Activated naive CD4-positive, alpha-beta T cell treated with anti-CD3 and anti-CD28 coated beads, Interleukin-2, amount 50 U/mL, for 16 hours (primary cell): ENCODE measurements at places on chromosomes 4 and X.
A peak's percentile ranks its signal among the peaks of the same experiment; 100 is the strongest.

DNA sequence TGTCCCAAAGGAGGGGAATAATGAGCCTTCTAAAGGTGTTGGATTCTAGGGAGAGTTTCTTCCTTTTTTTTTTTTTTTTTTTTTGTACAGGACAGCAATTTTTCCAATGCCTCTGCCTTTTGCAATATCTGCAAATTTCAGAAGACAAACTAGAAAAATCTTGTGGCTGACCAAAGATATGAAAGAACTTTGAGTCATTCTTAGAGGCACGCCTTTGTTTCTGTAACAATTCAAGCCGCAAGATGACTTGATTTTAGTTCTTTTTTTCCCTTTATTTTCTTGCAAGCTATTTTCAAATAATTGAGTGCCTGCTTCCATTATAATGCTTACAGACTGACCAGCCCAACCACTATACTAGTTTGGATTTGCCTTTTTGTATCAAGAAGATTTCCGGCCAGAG, 47.6 kb upstream of the UXT start:
- DNase-seq = no peak

DNA sequence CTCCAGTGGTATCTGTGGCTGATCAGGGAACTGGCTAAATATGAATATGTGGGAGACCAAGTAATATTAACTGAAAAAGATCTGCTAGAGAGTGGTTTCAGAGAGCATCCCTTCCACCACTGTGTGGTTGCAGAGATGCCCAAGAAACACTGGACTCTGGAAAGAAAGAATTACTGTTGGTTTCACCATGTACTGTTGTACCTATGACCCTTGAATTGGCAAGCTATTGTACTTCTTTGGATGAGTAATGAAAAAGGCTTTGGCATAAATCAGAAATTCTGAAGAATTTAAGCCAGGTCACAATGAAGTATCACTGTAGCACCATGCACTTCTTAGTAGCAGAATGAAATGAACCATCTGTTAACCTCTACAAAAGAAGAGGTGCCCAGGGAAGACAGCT, 134.4 kb upstream of the INTU start:
- no peak for DNase-seq

DNA sequence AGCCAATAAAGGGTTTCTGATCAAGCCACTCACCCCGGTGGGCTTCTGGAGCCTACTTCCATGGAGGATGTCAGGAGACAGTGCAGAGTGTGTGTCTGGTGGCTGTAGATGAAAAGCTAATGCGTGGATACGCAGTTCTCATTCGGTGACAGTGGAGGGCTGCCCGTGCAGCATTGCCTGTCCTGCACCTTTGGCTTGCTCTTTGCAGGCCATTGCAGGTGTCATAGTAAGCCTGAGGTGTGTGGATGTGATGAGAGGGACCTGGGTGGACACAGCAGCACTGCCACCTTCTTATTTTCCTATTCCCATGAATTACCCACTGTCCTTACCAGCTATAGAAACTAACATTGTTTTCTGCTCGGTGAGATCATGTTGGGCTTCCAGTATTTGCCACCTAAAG, 101.2 kb downstream of the STK32B start:
- no peak for DNase-seq

GRCh38 chr4:24203926-24204325, 314.1 kb upstream of the PPARGC1A start:
- no peak for DNase-seq

DNA sequence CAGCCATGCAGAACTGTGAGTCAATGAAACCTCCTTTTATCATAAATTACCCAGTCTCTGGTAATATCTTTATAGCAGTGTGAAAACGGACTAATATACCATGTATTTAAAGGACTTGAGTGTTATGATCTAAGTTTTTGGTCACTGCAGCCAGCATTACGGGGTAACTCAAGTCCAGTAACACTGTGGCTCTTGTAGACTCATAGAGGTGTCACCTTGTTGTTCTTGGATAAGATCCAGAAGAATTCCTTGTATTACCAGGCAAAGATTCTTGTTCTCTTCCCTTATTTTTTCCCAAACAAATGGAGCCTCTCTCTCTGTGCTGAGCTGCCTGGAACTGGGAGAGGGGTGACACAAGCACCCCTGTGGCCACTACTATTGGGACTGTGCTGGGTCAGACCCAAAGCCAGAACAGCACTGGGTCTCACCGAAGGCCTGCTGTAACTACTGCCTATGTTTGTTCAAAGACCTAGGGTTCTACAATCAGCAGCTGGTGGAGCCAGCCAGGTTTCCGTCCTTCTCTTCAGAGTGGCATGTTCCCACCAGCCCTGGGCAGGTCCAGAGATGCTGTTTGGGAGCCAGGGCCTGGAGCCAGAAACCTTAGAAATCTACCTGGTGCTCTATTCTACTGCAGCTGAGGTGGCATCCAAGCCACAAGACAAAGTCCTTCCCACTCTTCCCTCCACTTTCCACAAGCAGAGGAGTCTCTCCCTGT, 43.7 kb upstream of the MED14 start:
- no peak for DNase-seq

- no peak for DNase-seq
These were observed 2.7 kb downstream of the PDLIM5 start for GRCh38 chr4:94454405-94454804.

- no peak for DNase-seq
These were observed 39.1 kb downstream of the ADGRL3 start for GRCh38 chr4:61239250-61239649.

DNA sequence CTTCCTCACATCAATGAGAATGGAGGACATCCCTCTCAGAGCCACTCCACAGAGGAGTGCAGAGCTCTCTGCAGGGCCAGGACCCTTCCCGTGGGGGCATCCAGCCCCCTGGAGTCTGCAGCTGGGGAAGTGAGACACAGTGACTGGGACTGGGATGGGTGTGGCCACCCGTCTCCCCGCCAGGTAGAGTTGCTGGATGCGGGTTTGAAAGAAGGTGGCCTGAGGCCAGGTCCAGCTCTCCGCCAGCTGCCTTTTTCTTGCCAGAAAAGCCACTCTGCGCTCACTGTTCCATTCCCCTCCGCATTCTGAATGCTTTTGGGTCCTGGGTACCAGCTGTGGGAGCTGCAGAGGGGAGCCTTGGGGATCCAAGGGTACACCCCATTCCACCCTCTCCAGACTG, 82.6 kb downstream of the ABLIM2 start:
- no peak for DNase-seq

- DNase-seq = no peak
These were observed 36.3 kb downstream of the ANXA10 start for GRCh38 chr4:168128601-168129000.

DNA sequence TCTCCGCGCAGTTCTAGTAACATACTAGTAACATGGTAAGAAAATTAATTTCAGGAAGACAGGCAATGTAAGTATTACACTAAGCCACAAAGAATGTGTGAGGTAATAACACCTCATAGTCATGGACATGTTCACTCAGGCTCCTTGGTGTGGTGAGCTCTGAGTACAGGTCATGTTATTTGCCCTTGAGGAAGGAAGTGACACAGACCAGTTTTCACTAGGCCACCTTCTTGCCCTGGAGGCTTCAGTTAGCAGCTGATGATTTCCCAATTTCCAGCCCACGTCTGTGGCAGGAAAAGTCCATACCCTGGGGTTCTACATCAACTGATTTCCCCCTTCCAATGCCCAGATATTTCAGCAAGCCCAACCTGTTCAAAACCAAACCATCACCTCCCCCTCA, 6.7 kb downstream of the APOO start:
- DNase-seq = no peak

GRCh38 chr4:39166177-39166576, 16.2 kb upstream of the WDR19 start:
- no peak for DNase-seq

GRCh38 chrX:134936542-134936941, 54.2 kb upstream of the SMIM10 start:
- DNase-seq = no peak

GRCh38 chrX:151370906-151371305, 26.1 kb upstream of the VMA21 start:
- DNase-seq = peak; percentile 16

GRCh38 chrX:42462917-42463316, 315.0 kb downstream of the PPP1R2C start:
- DNase-seq = no peak

DNA sequence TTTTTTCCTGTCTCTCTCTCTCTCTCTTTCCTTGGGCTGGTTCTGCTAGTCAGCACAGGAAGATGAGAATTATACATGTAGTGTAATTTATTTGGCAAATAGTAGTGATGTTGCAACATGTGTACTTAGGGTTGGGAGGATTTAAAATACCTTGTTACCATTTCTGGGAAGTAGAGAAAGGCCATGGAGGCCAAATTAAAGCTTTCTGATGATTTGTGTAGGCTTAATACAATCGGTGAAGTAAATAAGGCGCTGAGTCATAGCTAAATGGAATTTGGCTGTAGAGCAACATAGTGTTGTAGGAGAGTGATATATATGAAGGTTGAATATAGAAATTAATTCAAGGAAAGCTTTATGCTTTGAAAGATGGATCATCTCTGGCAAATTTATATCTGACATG, 295.3 kb downstream of the GRID2 start:
- no peak for DNase-seq

GRCh38 chr4:7052923-7053715, 9.9 kb downstream of the TADA2B start:
- no peak for DNase-seq

DNA sequence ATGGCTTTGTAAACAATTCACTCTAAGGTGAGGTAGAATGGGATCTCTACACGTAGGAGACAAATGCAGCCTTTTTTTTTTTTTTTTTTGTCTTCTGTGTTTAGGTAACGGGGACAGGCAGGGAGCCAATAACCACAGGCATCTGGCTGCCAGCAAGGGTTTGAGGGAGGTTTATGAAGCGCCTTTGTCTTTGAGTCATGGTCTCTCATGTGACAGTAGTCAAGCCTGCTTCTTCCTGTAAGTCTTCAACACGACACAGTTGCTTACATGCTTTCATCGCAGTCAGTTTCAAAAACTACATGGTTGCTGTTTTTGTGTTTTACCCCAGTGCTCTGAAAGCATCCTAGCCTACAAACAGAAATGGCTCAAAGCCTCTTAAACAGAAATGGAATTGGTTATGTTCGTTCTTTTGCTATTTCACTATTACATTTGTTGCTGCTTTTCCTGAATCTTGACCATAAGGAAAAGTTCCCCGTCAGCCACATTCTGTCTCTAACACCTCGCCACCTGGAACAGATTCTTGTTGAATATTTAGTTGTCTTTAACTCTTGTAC, 127.8 kb upstream of the METTL14 start:
- DNase-seq = no peak

- no peak for DNase-seq
These were observed 77.3 kb downstream of the FHDC1 start for GRCh38 chr4:153013202-153013977.

GRCh38 chr4:2798399-2799223, 5.7 kb downstream of the SH3BP2 start:
- DNase-seq = peak; percentile 40

- no peak for DNase-seq
These were observed at the start of gene MAGEB6 for GRCh38 chrX:26192204-26192603. Gene MAGEB6 (plus strand): TSS chrX:26192440. CDS start chrX:26193847, 1,407 bp downstream.

GRCh38 chr4:18556402-18556801, 534.8 kb upstream of the LCORL start:
- DNase-seq = no peak

DNA sequence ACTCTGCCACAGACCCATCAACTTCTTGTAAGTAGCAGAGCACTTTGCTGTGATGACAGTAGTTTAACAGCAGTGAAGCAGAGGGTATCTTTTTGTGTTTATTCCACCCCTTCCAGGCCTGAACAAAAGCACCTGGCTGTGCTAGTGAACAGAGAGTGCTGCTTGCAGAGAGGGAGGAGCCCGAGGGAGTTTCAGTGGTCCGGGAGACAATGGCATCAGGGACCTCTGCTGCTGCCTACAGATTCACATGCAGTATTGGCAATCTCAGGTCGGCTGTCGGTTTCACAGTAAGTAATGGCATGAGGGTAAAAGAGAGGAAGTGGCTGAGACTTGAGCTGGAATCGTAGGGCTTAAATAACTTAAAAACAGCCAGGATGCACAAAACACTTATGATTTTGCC, 755.8 kb downstream of the RPA4 start:
- no peak for DNase-seq

- no peak for DNase-seq
These were observed 29.6 kb downstream of the SLC16A2 start for GRCh38 chrX:74450803-74451449.

GRCh38 chrX:49761481-49761880, 65.7 kb upstream of the PAGE1 start:
- no peak for DNase-seq

GRCh38 chr4:65391814-65392213, 278.5 kb downstream of the EPHA5 start:
- DNase-seq = no peak
